Activated T-cell treated with anti-CD3 and anti-CD28 coated beads for 4 hours (primary cell): ENCODE measurements at places on chromosomes 4 and X.

DNA sequence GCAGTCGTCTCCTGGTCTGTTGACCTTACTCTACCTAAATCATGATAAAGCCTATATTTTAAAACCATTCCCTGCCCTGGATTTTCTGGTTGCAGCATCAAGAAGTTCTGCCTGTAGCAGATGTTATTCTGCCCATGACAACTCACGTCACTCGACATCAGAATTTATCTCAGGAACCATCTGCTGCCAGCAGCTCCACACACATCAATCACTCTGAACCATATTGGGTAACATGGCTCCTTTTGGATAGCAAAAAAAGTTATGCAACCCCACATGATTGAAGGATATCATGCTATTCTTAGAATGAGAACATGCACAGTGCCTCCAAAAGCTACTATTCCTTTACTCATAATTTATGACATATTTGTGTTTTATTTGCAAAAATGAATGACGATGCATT is 341.4 kb downstream of the DHRSX start:
- no peak for DNase-seq

DNA sequence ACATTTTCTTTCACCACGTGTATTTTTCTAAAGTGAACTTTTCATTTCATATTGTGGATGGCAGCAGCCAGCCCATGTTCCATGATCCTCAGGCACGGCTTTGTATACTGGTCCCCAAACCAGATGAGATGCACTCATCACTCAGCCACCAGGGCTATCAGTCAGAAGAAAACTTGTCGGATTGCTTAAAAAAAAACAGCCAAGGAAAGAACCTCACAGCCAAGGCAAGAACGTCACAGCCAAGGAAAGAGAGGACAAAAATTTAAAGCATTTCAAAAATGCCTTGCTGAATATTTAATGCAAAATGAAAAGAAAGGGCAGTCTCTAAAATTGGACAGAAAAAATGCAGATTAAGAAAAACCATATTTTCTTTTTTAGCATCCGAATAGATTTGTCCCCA is 333.3 kb downstream of the PDGFC start:
- no peak for DNase-seq

GRCh38 chr4:95263391-95263790 is 285.4 kb downstream of the UNC5C start:
- DNase-seq: no peak

GRCh38 chrX:101190736-101191135 is 28.9 kb upstream of the DRP2 start:
- no peak for DNase-seq

GRCh38 chr4:160836431-160836830 is 1327.4 kb downstream of the FSTL5 start:
- no peak for DNase-seq

- DNase-seq: no peak
These were observed 23.7 kb downstream of the MAGEB1 start for GRCh38 chrX:30270639-30271038.

GRCh38 chrX:15269618-15270521 is at the start of gene ASB9:
Gene ASB9 (minus strand): TSS chrX:15270083. CDS start chrX:15269874, 209 bp downstream.
- no peak for DNase-seq

DNA sequence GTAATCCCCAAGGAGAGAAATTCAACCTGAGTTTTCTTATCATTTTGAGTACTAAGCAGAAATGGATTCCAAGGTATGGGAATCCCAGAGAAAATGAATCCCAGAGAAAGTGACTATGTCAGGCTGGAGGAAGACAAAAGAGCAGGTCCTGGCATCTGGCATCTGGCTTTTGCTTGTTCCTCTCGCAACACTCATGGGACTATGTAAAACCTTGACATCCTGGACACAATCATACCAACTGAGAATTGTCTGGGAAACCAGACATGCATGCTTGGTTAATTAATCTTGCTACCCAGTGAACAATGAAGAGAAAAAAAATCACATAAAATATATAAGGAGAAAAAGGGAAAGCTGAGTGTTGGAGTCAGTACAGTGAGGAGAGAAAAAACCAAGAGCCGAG is 12.9 kb downstream of the DCAF8L1 start:
- no peak for DNase-seq

DNA sequence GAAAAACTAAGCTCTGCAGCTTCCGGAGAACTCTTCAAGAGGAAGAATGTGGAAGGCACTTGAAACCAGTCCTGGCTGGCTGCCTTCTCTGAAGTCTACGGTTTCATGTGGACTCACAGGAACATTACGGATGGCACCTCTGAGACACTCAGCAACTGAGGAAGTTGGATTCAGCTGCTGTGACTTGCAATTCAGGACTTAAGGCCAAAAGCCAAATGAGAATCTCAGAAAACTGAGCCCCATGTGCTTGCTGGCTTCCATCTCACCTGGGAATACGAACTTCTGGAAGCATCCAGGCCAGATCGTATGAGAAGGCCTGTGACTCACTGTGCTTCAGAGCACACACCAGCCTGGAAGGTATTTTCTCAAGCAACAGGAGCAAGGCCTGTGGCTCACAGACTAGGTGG is 107.8 kb upstream of the GPC4 start:
- no peak for DNase-seq
